ENCODE measurements at places on chromosomes 7 and 10.

DNA sequence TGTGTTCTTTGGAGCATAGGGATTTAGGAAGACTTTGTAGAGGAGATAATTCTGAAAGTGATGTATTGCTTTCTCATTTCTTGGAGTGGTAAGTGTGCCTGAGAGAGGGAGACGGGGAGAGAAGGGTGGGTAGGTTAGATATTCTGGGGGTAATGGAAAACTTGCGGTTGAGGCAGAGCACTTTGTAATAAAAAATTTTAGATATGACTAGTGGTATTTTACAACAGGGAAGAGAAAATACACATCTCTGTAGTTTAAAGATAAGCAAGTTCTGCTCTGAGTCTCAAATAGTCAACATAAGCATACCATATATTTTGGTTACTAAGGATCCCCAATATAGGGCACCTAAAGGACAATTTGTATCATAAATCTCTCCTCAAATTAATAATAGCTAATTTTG lies 6.6 kb downstream of the VPS50 start:
- ATAC-seq = no peak

- ATAC-seq = peak; percentile 36
Measured at GRCh38 chr7:44824894-44825526, 22.9 kb downstream of the H2AZ2 start.

- no peak for ATAC-seq
Measured at GRCh38 chr7:101717628-101718357, 88.7 kb upstream of the MYL10 start.

GRCh38 chr10:16423599-16423998 lies 13.2 kb upstream of the PTER start:
- ATAC-seq = no peak

- no peak for ATAC-seq
Measured at GRCh38 chr10:99449023-99449422, 18.6 kb upstream of the GOT1 start.

DNA sequence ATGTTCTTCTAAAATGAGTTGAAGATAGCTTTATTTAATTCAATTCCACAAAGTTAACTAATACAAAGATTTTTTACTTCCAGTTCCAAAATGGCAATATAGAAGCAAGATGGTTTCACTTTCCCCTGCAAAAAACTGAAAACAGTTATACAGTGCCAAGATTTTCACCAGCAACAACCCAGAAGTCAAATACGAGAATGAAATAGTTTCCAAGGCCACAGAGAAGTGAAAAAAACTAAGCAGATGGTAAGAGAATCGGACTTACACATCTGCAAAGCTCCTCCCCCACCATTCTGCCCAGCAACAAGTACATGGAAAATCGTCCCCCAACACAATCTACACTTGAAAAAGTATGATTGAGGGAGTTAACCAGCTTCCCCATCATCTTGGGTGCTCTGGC lies 30.3 kb upstream of the KEL start:
- no peak for ATAC-seq

GRCh38 chr7:8773518-8773917 lies 340.1 kb downstream of the NXPH1 start:
- ATAC-seq = no peak

DNA sequence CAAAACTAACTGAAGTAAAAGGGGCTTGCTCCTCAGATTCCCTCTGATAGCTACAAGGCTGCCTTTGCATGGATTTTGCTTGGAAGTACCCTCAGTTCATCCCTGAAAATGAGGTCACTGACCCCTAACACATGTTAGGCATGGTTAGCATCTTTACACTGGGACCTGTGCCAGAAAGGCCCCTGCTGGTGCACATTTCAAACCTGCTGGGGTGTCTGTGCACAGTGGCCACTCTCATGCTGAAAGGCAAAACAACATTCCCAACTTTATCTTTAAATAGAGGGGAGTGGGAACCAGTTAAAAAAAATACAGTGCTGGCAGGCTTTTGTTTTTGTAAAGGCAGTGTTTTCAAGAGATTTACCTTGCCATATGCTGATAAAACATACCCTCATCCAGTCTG lies 99.1 kb downstream of the ANK3 start:
- ATAC-seq = no peak

DNA sequence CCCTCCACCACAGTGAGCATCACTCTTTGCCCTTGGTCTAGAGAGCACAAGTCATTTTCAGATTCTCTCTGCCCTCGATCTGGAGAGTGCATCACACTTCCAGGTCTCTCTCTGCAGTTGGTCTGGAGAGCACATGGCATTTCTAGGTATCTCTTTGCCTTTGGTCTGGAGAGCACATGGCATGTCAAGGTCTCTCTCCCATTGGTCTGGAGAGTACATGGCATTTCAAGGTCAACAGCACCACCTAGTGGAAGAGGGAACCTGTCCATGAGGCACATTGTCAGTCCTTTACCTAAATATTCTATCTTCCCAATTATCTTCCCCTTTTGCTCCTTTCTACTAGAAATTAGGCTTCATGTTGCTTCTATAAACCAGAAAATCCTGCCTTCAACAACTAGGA lies 1139.4 kb downstream of the XPNPEP1 start:
- no peak for ATAC-seq

DNA sequence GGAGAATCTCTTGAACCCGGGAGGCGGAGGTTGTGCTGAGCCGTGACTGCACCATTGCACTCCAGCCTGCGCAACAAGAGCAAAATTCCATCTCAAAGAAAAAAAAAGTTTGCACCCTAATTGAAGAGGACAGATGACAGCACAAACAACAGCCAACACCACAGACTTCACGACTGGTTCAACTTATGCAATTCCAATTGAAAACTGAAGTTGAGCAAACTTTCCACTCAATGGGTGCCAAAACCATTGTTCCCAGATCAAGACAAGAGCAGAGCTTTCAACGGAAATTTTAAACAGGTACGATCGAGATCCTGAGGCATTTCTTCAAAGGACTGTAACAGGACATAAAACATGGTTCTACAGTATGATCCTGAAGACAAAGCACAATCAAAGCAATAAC lies 149.7 kb downstream of the KMT2E start:
- ATAC-seq = no peak
